ENCODE measurements at places on chromosomes 1 and 21.

- no peak for DNase-seq
Measured at GRCh38 chr1:198741744-198742143, 102.9 kb downstream of the PTPRC start.

- no peak for DNase-seq
Measured at GRCh38 chr1:2845869-2846268, 44.4 kb upstream of the TTC34 start.

- DNase-seq, result no peak
Measured at GRCh38 chr1:2939041-2939552, 82.2 kb upstream of the ACTRT2 start.

DNA sequence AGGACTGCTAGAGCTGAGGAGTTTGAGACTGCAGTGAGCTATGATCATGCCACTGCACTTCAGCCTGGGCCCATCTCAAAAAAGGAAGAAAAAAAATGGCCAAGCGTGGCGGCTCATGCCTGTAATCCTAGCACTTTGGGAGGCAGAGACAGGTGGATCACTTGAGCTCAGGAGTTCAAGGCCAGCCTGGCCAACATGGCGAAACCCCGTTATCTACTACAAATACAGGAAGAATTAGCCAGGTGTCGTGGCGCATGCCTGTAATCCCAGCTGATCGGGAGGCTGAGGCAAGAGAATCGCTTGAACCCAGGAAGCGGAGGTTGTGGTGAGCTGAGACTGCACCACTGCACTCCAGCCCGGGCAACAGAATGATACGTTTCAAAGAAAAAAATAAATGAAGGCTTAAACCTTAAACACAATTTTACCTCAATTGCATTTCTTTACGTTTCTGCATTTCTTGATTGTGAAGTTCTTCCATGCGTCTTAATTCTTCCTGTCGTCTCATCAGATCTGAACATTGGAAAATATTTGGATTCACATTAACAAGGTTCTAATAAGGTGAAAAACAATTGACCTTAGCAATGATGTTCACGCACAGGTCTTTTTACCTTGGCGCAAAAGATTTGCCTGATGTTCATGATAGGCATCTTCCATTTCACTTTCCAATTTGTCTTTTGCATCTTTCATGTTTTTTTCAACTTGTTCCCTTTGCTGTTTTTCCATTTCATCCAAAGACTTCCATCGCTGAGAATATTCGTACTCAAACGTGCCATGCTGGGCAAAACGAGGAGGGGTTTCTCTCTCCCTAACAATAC lies 4.2 kb downstream of the SFPQ start:
- DNase-seq, result no peak

DNA sequence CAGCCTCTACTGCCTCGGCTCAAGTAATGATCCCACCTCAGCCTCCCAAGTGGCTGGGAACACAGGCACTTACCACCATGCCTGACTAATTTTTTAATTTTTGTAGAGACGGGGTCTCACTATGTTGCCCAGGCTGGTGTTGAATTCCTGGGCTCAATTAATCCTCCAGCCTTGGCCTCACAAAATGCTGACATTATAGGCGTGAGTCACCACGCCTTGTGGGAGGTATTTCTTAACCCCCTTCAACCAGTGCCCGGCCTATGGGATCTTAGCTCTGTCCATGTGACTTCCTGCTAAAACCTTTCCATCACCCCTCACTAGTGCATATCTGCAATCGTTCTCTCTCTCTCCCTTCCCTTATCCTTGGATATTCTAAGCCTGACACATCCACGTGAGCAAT lies 86.4 kb downstream of the FOXD2 start:
- DNase-seq, result no peak

DNA sequence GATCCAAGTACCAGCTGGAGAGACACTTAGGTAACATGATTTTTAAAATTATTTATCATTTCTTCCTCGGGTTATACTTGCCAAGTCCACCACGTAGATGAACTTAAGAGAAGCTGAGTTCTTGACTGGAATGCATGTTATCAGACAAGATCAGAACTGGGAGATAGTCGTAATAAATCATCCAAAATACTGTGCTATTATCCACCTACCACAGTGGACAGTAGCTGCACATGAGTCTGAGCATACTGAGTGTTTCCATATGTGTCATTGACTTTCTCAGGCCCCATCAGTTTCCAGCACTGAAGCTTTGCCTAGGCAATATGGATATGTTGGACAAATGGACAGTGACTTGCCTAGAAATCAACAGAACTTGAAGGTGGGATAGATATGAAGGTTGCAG lies 77.9 kb upstream of the RRP15 start:
- DNase-seq, result no peak

DNA sequence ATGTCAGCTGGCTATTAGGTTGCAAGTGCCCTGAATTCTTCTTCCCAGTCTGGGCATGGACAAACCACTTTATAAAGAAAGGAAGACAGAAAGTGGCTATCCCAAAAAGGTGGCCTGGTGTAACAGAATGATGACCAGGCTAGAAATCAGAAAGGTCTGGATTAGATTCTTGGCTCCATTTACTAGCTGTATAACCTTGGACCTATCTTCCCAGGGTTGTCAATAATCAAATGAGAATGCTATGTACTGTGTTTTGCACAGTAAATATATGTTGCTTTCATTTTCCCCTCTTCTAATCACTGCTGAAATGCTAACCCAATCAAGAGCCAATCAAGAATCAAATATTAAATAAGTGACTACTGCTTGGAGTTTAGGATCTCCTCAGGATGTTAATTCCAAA lies 20.4 kb downstream of the RNF19B start:
- no peak for DNase-seq

DNA sequence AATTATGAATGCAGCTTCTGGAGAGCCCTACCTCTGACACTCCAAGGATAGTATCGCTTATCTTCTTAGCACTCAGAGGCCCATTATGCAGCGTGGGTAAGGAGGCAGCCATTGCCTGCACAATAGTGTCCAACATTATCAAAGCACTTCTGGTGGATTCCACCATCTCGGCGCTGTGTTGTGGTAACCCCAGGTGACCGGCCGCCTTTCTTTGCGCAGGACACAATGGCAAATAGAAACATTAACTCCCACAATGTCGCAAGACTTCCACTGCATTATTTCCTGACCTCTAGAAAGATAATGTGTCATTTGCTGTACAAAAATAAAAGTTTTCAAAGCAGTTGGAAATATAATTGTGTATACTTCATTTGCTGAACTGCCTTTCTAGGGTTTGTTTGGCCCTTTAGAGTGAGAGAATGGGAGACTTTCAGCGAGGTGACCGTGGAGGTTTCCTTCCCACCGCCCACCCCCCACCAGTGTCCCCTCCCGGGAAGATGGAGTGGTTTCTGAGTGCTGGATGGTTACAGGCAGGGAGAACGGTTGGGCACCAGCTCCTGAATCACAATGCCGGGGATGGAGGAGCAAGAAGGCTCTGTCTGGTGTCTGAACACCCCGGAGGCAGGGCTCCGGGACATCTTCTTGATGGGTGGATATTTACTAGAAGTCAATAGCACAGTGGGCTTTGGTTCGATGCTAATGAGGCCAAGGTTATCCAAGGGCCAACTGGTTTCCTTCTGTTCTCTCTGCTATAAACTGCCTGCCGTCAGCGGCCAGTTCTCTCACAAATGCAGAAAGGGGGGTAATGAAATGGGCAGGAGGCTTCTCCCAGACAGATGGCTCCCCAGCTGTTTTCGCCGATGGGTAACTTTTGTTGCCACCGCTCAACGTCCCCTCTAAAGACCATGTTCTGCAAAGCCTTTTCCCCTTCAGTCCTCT lies 215.4 kb upstream of the PROX1 start:
- DNase-seq, result no peak

- no peak for DNase-seq
Measured at GRCh38 chr1:226874579-226875425, 4.4 kb downstream of the PSEN2 start.

- no peak for DNase-seq
Measured at GRCh38 chr1:248622570-248623001, 12.3 kb downstream of the OR2T11 start.

DNA sequence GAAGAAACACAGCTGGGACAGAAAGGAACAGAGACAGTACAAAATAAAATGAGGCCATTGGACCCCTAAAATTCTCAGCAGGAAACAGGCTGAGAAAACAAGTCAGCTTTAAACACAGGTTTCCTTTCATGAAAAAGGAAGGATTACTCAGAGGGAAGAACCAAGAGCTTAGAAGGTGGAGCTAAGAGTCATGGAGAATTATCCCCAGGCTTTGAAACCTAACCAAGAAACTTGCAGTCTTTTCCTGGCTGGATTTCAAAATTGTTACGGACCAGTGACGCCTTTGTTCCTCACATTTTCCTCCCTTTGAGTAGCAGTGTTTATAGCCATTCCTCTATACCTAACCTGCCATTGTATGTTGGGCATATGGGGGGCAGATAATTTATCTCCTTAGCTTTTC lies 8.8 kb downstream of the HMGB4 start:
- no peak for DNase-seq

GRCh38 chr1:113530021-113530420 lies 139.7 kb downstream of the MAGI3 start:
- no peak for DNase-seq

Data from activated naive CD4-positive, alpha-beta T cell treated with Interleukin-2 at 50 U/mL for 16 hours (primary cell).